Activated CD4-positive, alpha-beta memory T cell treated with anti-CD3 and anti-CD28 coated beads for 36 hours (primary cell): ENCODE measurements at places on chromosomes 2 and 18.

DNA sequence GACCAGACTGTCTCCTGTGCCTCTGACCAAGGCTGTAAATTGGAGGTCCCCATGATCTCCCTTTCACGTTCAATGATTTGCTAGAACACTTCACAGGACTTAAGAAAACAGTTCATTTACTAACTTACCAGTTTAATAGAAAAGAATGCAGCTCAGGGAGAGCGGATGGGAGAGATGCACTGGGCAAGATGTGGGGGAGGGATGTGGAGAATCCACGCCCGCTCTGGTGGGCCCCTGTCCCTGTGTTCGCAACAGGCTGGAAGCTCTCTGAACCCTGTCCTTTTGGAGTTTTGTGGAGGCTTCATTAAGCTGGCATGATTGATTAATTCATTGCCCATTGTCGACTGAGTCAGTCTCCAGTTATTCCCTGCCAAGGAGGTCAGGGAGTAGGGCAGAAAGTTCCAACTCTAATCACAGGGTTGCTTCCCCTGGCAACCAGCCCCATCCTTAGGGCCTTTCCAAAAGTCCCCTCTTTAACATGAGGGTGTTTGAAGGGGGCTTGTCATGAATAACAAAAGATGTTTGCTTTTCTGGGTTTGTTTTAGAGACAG is 257.1 kb downstream of the ACKR3 start:
- DNase-seq = no peak

DNA sequence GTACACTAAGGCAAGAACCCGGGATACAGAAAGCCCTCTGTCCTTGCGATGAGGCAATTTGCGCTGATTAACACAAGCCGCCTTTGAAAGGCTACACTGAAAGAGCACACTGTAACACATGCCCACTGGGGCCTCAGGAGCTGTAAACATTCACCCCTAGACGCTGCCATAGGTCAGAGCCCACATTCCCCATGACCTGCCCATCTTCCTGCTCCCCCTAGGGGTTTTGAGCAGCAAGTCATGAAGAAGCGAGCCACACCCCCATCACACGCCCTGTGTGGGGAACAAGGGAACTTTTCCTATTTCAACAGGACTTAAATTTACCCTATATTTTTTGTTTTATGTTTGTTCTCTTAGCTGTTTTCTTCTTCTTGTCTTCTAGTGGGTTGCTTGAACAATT is 47.8 kb upstream of the SLC4A10 start:
- peak; percentile 32 for DNase-seq

DNA sequence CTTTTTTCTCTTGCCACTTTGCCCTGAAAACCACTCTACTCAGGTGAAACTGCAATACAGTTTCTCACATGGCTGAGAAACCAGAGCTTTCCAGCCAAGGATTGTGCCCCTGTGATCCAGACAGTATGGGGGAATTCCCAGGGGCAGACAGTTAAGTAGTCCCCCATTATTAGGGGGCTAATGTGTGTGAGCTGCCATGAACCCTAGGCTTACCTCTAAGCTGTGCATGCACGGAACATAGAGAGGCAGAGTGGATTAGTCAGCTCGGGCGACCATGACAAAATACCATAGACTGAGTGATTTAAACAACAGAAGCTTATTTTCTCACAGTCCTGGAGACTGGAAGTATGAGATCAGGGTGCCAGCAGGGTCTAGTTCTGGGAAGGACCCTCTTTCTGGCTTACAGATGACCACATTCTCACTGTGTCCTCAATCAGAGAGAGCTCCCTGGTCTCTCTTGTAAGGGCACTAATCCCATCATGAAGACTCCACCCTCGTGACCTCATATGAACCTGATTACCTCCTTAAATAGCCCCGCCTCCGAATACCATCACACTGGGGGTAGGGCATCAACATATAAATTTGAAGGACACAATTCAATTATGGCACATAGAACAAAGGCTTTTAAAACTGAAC is 215.1 kb downstream of the EIPR1 start:
- no peak for DNase-seq

DNA sequence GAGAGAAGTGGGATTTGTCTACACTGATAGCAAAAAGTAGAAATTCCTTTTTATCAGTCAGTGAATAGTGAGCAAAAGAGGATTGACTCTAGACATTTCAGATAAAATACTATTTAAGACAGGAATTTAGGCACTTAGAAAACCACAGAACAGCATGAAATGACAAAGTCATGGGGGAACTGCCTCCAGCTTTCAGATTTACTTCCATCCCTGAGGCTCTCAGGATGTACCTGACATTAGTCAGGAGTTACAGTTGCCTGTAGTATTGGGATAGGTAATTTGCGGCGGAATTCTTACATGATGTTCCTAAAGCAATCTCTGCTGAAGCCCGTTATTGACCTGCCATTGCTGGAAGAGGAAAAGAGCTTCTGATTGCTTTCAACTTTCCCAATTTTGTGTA is 337.1 kb upstream of the MAP2 start:
- DNase-seq = no peak

- no peak for DNase-seq
Measured at GRCh38 chr2:47014564-47015051, 99.0 kb upstream of the MCFD2 start.

GRCh38 chr2:189698020-189698887 is 23.8 kb downstream of the ANKAR start:
- DNase-seq = no peak

DNA sequence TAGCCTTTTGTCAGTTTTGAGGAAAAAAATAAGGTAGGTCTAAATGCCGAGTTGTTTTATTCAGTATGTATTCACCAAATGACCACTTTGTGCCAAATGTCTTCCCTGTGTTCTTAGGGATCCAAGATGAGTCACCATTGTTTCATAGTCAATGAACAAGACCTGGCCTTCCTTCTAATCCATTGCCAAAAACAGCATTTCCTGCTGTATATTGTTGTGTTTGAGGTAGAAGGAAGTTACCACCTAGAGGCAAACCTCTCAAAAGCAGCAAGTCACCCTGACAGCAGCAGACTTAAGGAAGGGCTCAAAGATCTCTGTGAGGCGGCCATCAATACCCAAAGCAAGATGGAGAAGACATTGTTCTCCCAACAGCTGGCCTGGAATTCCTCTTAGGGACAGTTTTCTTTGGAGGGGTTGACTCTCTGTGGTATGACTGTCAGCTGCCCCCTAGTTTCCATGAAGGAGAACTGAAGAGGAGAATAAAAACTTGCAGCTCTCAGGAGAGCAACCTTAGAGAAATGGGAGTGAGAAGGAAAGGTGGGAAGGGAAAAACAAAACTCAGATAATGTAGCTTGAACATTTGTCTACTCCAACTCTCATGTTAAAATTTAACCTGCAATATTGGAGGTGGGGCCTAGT is 328.3 kb downstream of the LRATD1 start:
- DNase-seq = no peak

GRCh38 chr2:118859157-118859770 is 11.8 kb upstream of the EN1 start:
- DNase-seq = no peak

GRCh38 chr18:51666763-51667191 is 469.3 kb upstream of the MEX3C start:
- DNase-seq = no peak

- no peak for DNase-seq
Measured at GRCh38 chr2:152319822-152320570, 15.0 kb upstream of the FMNL2 start.

DNA sequence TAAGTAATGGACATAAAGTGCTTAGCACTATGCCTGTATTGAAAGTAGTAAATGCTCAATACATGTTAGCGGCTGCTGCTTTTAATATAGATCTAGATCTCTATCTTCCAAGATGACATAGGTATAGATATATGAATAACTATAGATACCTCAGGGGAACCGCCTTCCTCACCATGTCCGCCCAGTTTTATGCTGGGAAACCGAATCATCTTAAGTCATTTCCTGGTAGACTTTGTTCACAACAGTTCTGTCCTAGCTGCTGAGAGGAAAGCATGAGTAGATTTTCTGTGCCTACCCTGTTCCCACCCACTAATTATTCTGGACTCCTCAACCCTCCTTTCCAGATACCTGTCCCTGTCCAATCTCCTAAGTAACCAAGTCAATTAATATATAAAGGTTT is 21.6 kb upstream of the ITM2C start:
- no peak for DNase-seq

DNA sequence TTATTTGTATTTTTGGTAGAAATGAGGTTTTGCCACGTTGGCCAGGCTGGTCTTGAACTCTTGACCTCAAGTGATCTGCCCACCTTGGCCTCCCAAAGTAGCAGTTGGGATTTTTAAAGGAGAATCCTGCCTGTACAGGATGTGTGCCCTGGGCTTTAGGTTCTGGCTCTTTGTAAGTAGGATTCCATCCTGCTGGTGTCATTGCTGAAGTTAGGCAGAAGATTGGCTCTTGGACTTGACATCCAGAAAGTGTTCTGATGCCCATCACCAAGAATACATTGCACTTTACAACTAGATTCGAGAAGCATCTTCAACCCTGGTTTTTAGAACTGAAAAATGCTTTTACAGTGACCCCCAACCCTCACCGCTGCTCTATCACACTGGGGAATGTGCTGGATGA is 4.4 kb upstream of the TWIST2 start:
- DNase-seq = no peak

GRCh38 chr2:55133467-55134315 is 83.4 kb upstream of the RTN4 start:
- DNase-seq = peak; percentile 63

DNA sequence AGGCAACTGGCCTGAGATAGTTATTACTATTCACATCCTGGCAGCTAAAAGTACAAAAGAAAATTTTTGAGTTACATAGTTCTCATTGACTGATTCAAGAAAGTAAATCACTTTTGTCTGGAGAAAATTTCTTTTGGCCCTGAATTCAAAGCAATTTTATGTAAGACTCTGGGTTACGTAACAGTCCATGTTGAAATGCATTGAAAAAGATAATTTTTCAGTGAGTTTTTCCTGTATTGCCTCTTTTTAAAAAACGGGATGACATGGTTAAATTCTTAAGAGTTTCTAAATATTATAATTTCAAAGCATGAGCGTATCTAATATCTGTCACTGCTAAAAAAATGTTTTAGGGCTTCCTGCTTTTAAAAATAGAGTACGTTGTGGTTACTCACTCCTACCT is 72.7 kb downstream of the ANKRD12 start:
- no peak for DNase-seq

DNA sequence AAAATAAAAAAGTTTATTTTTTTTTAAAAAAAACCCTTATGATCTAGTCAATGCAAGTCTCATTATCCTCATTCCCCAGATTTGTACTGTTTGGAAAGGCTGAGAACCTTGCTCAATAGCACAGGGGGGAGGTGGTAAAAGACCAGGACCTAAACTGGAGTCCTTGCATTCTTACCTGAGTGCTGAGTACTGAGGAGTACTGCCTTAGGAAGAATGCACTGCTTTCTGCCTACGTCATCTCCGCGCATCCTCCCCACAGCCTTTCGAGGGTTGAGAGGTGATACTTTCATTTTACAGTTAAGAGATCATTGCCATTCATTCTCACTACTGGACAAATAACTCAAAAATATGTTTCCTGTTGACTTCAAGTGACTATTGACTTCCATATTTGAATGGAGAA is 73.8 kb downstream of the MAP3K20 start:
- DNase-seq = peak; percentile 82

- no peak for DNase-seq
Measured at GRCh38 chr18:8107426-8107825, 501.8 kb upstream of the RAB12 start.

DNA sequence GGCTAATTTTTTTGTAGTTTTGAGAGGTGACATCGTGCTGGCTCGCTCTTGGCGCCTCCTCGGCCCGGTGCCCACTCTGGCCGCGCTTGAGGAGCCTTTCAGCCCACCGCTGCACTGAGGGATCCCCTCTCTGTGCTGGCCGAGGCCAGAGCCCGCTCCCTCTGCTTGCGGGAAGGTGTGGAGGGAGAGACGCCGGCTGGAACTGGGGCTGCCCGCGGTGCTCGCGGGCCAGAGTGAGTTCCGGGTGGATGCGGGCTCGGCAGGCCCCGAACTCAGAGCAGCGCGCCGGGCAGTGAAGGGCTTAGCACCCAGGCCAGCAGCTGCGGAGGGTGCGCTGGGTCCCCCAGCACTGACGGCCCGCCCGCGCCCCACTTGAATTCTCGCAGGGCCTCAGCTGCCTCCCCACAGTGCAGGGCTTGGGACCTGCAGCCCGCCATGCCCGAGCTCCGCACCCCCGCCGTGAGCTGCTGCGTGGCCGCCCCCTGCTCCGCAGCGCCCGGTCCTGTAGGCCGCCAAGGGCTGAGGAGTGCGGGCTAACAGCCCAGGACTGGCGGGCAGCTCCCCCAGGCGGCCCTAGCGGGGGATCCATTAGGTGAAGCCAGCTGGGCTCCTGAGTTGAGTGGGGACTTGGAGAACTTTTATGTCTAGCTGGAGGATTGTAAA is 113.2 kb upstream of the ZSWIM2 start:
- DNase-seq = no peak
